ENCODE measurements at places on chromosomes 4 and X.

GRCh38 chr4:182504463-182504862 lies 261.3 kb downstream of the TENM3 start:
- no peak for DNase-seq

GRCh38 chr4:67604749-67605148 lies 46.2 kb downstream of the STAP1 start:
- no peak for DNase-seq

DNA sequence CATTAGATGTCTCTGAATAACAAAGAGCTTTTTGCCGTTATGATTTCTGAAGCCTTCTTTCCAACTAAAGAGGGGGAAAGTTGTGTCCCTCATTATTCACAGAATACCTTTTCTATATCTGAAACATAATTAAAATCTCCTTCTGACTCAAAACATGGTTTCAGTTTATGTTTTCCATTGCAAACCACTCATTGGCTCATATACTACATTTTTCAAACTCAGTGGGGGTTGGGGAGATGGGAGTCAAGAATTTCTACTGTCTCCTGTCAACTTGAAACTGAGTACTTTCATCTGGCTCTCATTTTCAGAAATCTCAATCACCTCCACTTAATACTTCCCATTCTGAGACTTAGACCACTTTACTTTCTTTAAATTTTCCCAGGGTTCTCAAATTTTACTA lies 1839.5 kb upstream of the PCDH10 start:
- DNase-seq: no peak

- DNase-seq: no peak
Observed at GRCh38 chr4:185734930-185735329, 77.1 kb downstream of the SORBS2 start.

All from naive thymus-derived CD4-positive, alpha-beta T cell (primary cell).